ENCODE measurements at places on chromosomes 6 and 20.

DNA sequence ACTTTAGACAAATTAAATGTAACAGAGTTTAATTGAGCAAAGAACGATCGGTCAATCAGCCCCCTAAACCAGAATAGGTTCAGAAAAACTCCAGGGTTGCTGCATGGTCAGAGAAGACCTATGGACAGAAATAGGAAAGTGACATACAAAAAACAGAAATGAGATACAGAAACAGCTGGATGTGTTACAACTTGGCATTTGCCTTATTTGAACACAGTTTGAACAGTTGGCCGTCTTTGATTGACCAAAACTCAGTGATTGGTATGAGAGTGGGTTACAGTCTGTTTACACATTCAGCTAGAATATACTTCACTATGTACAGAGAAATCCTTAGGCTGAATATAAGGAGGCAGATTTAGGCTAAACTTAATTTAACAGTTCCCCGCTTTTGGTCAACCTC, 19.9 kb downstream of the SRSF6 start:
- no peak for DNase-seq

DNA sequence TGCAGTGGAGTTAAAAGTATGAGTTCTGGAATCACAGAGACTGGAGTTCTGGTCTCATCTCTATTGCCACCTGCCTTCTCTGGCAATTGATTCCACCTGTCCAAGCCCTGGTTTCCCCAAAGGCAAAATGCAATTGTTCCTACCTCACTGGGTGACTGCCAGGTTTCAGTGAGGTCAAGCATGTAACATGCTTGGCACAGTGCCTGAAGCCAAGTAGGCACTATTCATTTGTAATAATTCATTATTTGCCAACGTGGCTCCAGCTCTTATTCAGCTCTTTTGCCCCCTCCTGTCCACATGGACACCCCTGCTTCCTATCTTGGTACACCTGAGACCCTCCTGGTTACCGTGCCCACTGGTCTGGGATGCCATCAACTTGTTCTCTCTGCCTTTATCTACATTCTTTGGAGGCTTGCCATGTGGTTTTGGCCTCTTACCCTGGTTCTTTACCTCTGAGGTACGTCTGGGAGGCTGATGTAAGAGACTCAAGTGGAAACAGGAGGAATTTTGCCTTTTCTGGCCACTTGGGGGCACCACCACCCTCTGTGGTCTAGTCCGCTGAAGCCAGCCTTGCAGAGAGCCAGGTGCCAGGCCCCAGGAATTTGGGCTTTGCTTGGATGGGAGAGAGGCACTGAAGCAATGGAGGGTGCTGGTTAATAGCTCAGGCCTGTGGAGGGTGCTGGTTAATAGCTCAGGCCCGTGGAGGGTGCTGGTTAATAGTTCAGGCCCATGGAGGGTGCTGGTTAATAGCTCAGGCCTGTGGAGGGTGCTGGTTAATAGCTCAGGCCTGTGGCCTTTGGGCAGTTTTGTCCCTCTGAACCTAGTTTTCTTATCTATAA, 1.7 kb downstream of the KCNK15 start:
- peak; percentile 95 for DNase-seq

- DNase-seq = peak; percentile 20
Measured at GRCh38 chr6:87029711-87030314, 65.1 kb downstream of the CGA start.

- DNase-seq = no peak
Measured at GRCh38 chr6:169172946-169173345, 80.7 kb downstream of the THBS2 start.

DNA sequence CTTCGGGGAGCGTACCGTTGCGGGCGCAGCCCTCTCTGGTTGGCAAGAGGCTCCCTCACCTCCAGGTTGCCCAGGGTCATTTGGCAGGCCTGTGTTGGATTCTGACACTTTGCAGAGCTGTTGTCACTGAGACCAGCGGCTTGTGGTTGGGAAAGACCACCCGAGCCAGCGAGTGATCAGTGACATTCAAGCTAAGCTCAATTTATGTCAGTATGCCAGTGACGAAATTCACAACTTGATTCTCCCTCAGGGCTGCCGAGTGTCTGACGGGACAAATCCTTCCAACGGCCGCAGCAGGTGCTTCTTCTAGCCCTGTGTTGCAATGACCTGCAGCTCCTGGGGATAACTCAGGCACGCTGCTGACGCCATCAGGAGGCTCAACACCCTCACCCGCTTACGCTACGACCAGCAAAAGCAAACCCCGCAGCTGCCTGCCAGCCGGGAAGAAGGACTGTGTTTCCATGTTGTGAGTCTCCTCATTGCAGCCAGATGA, 16.9 kb upstream of the SLC22A2 start:
- no peak for DNase-seq

DNA sequence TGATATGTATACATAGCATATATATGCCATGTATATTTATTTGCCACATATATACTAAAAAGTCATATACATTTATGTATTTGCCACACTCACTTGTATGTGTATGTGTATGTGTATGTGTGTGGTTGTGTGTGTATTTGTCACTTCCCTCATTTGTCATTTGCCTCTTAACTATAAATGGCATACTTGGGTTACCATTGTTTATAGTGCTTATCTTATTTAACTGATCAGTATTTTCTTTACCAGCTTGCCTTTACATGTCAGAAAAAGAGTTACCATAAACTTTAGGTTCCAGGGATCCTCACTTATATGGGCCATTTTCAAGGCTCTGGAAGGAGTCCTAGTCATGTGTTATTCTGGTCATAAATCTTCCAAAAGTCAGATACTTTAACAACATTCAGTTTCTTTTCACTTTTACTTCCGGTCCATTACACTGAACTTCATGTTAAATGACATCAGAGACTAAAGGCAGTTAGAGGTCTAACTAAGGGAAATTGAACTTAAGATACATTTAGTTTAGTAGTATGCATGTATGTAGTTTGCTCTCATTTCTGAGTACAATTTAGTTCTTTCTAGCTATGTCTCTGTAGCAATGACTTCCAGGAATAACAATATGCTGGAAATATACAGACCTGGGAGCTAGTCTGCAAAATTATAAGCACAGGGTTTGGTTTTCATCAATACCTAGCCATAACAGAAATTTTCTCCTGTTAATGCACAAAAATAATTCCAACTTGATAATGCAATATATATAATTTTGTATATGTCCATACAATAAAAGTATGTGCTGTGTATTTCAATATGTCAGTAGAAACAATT, 33.7 kb upstream of the HIVEP1 start:
- DNase-seq = no peak

- DNase-seq = no peak
Measured at GRCh38 chr20:44001667-44002596, 87.3 kb downstream of the TOX2 start.

GRCh38 chr20:62844182-62844581, 17.4 kb downstream of the TCFL5 start:
- no peak for DNase-seq

- DNase-seq = no peak
Measured at GRCh38 chr6:44657206-44657819, 269.8 kb downstream of the CDC5L start.

DNA sequence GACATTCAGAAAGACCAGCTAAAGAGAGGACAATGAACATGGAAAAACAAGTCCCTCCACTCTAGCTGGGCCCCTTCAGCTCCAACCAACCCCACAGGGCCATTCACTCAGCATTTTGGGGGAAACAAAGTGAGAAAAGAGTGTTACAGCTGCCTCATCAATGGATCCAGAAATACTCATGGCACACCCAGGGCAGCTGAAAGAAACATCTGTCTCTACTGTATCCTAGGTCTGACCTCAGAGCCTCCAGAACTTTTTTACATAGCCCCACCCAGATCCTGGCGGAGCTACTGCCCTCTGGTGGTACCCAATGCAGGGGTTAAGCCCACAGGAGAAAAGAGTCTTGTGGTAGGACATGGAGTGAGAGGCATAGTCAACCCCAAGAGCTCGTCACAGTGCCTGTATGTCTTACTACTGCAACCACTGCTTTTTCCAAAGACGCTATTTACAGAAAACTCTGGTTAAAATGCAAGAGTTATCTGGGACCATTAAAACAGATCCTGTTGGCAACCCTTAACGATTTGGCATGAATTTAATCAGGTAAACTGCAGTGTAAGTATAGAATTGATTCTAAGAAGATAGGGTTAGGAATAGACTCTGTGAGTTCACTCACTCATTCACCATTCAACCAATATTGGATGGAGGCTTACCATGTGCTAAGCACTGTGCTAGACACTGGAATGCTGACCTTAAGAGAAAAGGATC, 37.4 kb upstream of the FAM83C start:
- peak; percentile 15 for DNase-seq

- DNase-seq = no peak
Measured at GRCh38 chr6:34052071-34052825, 93.6 kb downstream of the GRM4 start.

DNA sequence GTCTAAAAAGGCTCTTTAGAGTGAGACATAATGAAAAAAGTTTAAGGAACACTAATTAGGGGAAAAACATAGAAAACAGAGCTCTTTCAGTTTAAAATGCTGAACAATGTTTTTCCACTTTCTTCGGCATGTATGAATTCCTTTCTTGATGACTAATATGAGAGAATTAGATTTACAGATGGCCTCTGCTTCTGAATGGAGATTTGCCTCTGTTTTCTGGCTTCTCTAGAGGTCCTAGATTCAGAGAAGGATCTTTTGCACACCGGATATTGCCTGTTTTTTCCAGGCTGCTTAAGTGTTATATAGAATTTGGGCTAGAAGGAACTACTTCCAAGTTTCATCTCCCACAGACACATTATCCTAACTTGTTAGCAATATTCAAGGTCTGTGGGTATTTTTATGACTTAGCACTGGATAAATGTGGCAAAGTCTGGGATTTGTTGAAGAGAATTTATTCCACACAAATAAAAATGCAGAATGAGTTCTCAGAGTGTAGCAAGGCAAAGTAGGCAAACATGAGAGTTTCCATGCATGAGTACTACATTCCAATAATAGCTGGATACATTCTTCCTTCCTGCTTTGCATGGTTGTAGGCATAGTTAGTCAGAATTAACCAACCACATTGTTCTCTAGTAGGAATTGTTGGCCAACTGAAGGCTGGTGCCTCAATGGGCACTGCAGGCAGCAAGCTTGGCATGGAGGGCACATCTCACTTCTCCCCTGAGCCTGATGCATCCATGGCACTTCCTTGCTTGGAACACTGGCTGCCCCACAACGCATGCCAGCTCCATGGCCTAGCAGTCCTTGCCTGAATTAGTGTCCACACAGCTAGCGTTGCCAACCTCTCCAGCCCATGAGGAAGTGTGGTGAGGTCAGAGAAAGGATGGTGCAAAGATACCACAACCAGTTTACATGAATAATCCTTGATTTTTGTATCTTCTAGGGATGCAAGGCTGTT, 224.2 kb downstream of the CLIC5 start:
- DNase-seq = no peak

- no peak for DNase-seq
Measured at GRCh38 chr6:107756660-107757355, 67.3 kb downstream of the SCML4 start.

GRCh38 chr20:8880085-8880853, 188.6 kb upstream of the PLCB4 start:
- no peak for DNase-seq

- DNase-seq = peak; percentile 84
Measured at GRCh38 chr20:22686097-22686496, 101.7 kb upstream of the FOXA2 start.

- peak; percentile 53 for DNase-seq
Measured at GRCh38 chr6:16783509-16783908, 22.2 kb upstream of the ATXN1 start.

DNA sequence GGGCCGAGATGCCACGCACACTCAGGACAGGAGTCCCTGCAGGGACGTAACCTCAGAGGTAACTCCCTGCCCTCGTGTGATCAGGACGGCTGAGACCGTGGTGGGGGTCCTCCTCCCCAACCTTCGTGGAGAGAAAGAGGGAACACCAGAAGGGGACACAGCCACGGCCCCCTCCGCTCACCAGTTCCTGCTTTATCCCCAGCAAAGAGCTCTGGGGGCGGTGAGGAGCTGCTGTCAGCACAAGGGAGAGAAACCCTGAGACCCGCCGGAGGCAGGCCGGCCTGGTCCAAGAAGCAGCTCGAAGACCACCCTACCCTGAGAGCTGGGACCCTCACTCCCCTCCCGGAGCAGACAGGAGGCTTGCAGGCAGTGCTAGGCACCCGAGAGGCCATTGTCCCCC, 44.4 kb downstream of the SLC2A4RG start:
- DNase-seq = no peak

DNA sequence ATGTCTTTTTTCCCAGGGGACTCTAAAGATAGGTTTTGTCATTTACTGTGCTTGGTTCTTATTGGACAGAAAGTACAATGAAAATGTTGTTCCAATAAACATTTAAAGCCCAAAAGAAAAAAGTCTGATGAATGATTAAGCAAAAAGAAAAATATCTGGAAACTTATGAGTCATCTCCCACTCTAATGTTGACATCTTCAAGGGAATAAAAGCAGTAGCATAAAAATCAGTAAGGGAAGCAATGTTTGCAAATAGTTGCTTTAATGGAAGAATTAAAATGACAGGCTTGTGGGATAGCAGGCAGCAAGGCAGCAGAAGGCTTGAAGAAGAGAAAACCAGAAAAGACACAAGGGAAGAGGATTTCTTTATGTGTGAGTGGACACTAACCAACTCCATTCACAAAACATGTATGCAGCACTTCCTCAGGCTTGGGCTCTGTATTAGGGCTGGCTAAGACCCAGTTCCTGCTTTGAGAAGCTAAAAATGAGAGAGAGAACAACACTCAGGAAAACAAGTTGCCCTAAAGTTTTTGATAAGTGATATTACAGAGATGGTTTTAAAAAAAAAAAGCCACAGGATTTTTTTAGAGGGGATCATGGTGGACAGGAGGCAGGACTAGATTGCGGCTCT, 263.2 kb upstream of the NT5E start:
- DNase-seq = no peak

DNA sequence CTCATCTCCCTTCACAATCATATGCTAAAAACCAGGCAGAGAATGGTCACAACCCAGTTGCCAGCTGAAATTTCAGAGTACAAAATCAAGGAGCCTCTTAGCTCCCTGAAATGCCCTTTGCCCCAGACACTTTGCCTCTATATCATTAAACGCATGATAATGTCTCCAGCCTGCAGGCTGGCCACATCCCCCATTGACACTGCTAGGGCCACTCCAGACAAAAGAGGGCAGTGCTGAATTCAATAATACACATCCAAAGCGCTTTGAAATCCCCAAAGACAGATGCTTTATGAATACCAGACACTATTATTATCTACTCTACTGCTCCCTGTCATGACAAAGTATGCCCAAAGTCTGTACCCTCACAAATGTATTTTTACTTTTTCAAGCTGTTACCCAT, 348.3 kb upstream of the POU3F2 start:
- no peak for DNase-seq

GRCh38 chr20:63176034-63176426, 39.9 kb downstream of the YTHDF1 start:
- no peak for DNase-seq

All from DMS153 (cell line).